Midbrain (tissue), 1 donor: ENCODE measurements at places on chromosomes 5 and 9.

DNA sequence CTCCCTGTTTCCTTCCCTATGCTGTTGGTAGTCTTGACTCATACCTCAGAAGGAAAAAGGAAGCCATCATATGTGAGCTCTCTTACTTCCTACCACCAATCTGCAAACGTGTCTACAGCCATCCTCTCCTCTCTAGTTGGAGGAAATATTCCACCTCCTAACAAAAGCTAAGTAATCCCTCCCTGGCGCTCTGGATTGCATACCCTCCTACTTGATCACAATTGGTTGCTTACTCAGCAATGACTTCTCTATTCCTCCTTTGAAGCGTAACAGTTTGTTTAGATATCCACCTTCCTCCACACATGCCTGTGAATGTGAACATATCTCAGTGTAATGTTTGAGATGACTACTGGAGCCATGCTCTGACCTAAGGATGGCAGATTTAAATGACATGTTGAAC lies 18.2 kb downstream of the RUSC2 start:
- DNase-seq, result no peak

DNA sequence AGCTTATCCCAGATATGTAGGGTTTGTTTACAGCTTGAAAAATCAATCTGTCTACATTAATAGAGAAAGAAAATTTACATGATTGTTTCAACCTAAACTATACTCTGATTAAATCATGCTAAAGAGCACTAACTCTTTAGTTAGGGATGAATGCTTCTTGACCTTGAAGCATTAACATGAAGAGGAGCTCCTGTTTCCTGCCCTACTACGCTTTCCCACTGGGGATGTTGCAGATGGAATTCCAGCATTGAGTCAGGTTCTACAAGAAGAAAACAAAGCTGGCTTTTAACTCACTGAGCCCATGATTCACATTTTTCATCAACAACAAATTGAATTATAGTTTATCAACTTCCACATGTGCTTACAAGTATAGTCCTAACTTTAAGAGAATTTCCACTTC lies 471.3 kb downstream of the TMEM232 start:
- no peak for DNase-seq

- DNase-seq, result peak; percentile 61
Measured at GRCh38 chr5:91641730-91642350, 258.7 kb upstream of the ARRDC3 start.

- no peak for DNase-seq
Measured at GRCh38 chr5:35188031-35188457, 42.2 kb downstream of the PRLR start.

GRCh38 chr9:30504502-30504905 lies 1879.9 kb upstream of the ACO1 start:
- no peak for DNase-seq

DNA sequence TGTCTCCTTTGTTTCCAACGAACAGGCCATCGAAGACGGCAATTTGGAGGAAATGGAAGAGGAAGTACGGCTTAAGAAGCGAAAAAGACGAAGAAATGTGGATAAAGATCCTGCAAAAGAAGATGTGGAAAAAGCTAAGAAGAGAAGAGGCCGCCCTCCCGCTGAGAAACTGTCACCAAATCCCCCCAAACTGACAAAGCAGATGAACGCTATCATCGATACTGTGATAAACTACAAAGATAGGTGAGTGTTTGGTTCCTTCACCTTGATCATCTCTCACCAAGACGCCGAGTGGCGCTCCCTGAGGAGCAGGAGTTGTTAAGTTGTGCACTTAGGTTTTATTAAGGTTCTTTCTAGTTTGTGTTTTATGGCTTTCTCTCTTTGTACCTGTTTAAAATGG lies 146.5 kb downstream of the SMARCA2 start:
- no peak for DNase-seq

- DNase-seq, result peak; percentile 78
Measured at GRCh38 chr9:84711936-84712335, 42.4 kb downstream of the NTRK2 start.

DNA sequence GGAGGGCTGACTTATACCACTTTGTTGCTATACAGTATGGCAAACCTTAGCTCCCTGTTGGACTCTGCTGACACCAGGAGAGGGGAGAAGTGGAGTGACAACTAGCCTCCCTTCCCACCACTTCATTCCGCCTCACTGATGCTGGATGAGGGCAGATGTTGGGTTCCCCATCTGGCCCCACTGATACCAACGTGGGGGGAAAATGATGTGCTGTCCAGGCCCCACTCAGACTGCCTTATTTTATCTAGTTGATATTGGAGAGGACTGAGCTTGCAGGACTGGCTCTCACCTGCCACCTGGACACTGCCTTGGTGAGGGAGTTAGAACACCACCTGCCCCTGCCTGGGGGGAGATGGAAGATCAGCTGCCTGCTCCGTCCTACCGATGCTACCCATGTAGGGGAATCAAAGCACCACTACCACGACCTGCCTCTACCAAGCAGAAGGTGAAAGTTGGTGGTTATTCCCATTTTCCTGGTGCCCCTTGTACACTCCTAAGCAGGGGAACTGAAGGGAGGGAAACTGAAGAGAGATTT lies 292.1 kb downstream of the GADD45G start:
- no peak for DNase-seq

- no peak for DNase-seq
Measured at GRCh38 chr5:151738125-151738848, 20.1 kb downstream of the ATOX1 start.

- no peak for DNase-seq
Measured at GRCh38 chr5:9953691-9954090, 296.0 kb downstream of the ATPSCKMT start.

DNA sequence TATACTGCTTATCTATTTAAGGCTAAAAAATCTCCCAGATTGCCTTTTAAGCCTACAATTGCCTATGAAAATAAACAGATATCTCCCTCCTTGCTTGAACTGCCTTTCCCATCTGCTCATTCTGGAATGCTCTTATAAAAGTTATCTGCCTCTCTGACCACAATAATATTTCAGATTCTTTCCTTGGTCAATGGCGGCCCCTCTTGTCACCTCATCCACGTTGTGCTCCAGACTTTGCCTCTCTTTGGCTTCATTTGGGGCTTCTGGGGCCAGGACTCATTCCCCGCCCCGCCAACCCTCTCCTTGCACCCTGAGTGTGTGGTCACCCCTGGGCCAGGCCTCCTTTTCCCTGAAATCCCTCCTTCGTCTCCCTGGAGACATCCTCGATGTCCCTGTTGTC lies 110.0 kb upstream of the RPS23 start:
- no peak for DNase-seq

DNA sequence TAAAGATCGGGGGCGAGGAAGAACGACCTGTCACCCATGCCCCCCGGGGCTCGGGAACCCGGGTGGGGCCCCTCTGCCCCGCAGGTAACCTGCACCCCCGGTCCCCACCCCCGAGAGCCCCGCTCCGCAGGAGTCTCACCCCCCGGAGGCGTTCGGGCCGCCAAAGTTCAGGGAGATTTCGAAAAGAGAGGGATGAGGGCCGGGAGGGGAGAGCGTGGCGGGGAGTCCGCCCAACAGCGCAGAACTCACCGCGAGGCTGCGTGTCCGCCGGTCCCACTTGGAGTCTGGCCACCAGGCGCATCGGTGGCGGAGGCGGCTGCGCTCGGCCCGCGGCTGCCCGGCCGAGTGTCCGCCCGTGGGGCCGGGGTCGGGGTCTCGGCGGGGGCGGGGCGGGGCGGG lies at the start of gene PHF19:
PHF19 (minus strand) TSS at position 347 of the 399 bp plus-strand sequence. CDS start 2,447 bp downstream, outside the sequence.
- no peak for DNase-seq

- no peak for DNase-seq
Measured at GRCh38 chr5:66617226-66617861, 21.2 kb downstream of the MAST4 start.
